ENCODE measurements at places on chromosomes 11 and 22.

- no peak for DNase-seq
Observed at GRCh38 chr11:119320776-119321524, 4.0 kb upstream of the MCAM start.

DNA sequence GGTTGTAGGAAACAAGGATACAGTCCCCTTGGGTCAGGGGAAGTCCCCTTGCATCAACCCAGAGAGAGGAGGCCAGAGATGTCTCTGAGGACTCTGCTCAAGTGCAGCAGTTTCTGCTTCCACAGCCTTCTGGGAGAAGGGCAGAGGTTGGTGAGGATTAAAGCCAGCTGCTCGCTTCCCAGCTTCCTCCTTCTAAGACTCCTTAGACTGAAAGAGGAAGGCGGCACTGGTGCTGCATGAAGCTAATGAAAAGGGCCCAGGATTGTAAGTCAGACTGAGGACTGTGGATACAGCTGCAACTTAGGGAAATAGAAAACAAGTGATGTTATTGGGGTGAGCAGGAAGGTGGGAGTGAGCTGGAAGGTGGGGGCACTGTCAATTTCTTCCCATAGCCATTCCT is at the start of gene OR52K1:
Gene OR52K1, plus strand, starts transcription at position 202 of the 400 bp plus-strand sequence. CDS start 6,255 bp downstream, outside the sequence.
- no peak for DNase-seq

DNA sequence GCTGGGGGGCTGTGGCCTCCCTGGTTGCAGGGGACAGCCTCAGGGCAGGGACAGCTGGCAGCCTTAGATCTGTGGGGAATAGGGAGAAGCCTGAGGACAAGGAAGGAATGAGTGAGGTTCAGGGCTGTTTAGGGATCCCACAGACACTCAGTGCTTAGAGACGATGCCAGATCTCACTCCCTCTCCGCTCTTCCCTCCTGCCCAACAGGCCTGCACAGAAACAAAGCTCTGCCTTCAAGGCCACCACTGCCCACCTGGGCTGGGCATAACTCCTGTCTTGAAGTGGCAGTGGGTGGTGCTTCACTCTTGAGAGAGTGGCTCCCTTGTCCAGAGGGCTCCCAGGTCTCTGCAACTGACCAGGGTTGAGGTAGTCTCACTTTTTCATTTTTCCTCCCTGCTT is 13.1 kb upstream of the CENATAC start:
- DNase-seq = no peak

- DNase-seq = no peak
Observed at GRCh38 chr11:112760396-112761059, 200.7 kb upstream of the NCAM1 start.

- DNase-seq = no peak
Observed at GRCh38 chr11:9158898-9159391, 67.5 kb upstream of the SCUBE2 start.

DNA sequence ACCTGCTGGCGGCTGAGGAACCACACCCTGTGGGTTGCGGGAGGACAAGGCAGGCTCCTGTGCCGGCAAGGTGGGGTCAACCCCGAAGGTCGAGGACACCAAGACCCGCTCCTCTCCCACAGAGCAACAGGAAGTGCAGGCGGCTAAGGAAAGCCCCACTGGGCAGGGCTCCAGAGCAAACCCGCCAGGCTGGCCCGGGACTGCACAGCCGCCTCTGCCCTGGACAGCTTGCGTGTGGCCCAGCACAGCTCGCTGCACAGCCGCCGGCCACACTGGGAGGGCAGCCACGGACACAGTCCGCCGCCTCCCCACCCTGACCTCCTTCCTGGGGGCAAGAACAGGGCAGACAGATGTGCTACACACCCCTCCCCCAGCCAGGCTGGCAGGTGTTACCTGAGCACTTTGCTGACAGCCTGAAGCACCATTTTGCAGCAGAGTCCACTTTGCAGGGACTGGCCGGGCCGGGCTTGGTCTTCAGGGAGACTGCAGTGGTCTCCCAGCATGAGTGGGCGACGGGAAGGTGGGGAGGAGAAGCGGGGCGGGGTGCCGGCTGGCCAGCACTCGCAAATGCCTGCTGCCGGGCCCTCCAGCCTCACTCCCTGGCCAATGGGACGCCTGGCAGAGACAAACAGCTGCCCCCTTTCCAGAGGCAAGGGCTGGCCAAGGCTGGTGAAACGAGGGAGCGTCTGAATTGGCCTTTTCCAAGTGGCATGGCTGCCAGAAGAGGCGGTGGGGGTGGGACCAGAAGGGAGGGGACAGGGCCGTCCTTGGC is at the start of gene MOB2:
Gene MOB2, minus strand, starts transcription at position 726 of the 772 bp plus-strand sequence. Its CDS starts 223 bp downstream, at position 503.
- DNase-seq = no peak

DNA sequence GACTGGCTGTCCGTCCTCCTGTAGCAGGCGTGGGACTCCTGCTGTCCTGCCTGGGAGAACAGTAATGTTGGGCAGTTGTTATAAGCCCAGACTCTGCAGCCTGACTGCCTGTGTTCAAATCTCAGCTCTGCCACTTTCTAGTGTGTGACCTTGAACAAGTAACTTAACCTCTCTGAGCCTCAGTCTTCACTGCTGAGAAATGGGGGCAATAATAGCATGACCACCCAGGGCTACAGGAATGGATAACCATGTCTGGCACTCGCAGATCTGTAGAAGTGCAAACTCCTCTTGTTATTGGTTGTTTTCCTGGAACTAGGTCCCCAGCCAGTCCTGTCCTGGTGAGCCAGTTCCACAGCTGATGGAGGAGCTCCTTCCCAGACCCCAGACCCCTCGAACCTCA is 69.7 kb downstream of the TP53I11 start:
- DNase-seq = no peak

GRCh38 chr11:119903821-119904220 is 174.8 kb upstream of the NECTIN1 start:
- DNase-seq = no peak
